ENCODE measurements at places on chromosomes 7 and 10.

DNA sequence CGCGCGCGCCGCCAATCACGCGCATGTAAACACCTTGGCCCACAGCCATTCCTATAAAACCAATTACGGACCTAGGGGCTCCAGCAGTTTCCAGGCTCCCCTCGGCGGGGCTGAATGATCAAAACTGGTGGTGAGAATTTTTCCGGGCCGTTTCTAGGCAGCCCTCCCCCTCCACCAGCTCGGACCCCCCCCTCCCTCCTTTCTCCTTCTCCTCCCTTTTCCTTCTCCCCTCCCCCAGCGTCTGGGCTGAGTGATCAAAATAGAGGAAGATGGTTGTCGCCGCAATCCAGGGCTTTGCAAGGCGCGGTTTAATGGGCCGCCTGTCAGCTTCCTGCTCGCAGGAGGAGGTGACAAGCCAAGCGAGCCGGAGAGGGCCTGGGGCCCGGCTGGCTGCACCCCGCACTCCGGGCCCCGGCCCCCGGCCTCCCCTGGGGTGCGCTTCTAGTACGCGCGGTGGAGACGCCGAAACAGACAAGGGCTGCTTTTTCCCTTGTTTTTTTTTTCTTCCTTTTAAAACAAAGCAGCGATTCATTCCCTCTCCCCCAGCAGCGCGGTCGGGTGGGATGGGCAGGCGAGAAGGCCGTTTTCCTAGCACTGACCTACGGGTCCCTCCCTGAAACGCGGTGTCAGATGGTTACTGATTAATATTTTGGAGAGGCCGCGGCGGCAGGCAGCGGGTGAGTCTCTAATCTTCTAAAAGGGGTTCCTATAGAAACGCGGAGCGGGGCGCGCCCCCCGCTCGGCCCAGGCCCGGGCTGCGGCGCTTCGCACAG is 528 bp upstream of the TNRC18 start:
- peak; percentile 100 for DNase-seq

DNA sequence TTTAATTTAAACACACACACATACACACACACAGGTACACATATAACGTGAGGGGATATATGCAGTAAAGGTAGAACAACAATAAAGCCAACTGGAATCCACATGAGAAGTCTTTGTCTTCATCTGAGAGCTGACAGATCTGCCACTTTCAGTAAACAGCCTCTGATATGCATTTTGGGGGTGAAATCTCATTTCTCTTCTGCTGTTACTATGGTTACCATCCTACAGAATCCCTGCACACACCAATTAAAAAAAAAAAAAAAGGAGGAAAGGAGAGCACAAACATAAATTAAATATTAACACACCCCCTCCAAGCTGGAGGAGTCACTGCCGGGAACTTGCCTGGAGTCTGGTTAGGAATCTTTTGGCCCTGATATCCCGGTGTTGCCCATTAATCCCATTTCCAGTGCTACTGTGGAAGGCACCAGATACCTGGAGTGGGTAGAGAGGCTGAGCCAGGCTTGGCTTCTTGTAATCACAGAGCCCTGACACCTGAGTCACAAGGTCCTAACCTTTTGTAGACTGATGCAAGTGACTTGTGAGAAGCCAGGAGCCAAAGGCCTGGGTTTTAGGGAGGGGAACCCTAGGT is 169.1 kb downstream of the LHFPL3 start:
- DNase-seq, result no peak

GRCh38 chr7:92714767-92715166 is 121.6 kb downstream of the CDK6 start:
- no peak for DNase-seq

DNA sequence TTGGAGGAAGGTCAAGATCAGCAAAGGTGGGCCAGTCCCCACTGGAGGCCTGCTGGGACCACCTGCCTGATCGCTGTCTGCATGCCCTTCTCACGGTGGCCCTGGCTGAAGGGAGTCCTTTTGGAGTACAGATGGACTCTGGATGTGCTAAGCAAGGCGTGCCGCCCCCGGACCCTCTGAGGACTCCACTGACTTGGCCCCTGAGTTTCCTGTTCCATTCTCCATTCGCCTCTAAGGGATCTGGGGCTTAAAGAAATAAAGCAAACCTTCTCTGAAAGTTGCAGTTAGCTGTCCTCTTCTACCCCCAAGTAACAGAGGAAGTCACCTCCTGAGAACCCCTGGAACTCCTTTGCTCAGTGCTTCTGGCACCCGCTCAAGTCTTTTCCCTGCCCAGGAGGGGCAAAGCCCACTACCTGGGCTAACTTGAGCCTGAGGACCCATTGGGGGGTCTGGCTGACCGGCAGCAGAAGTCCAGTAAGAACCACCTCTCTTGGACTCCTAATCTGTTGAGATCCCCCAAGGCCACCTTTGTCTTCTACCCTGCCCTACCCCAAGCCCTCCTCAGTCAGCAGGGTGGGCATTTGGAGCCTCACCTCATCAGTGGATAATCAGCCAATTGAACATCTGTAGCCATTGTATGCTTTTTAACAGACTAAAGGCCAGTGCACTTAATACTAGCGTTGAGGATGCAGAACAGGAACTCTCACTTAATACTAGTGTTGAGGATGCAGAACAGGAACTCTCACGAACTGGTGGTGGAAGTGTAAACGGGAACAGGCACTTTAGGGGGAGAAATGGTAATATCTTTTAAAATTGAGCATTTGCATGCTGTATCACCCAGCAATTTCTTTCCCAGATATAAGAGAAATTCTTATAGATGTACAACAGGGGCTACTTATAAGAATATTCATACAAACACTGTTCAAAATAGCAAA is 2.2 kb downstream of the TBATA start:
- DNase-seq, result no peak

- DNase-seq, result peak; percentile 77
These were observed 29.0 kb downstream of the JAKMIP3 start for GRCh38 chr10:132094581-132095234.

DNA sequence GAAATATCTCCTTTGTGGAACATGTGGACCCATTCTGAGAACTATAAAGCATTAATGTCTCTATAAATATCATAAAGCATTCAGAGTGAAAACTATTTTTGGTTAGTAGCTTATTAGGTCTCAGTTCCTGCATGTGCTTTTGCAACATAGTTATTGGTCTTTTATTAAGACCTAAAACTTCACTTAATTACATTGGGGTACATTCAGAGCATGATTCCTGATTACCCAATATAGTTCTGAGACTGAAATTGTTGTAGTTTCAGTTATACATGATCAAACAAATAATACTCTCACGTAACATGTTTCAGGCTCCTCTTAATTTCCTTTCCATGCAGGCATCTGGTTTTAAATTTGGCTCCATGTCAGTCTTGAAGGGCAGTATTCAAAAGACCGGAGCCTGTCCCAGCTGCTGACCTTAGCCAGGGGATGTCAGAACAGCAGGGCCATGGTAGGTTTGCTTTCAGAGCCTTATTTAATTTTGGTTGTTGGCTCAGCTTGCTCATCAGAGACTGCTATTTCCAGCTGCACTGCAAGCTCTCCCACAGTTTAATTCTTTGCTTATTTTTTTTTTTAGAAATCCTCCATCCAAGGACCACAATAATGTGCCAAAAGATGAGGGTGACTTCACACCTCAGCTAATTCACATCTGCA is 447.8 kb upstream of the FZD8 start:
- no peak for DNase-seq

- peak; percentile 46 for DNase-seq
These were observed 238.8 kb downstream of the ARL4A start for GRCh38 chr7:12926206-12926605.

DNA sequence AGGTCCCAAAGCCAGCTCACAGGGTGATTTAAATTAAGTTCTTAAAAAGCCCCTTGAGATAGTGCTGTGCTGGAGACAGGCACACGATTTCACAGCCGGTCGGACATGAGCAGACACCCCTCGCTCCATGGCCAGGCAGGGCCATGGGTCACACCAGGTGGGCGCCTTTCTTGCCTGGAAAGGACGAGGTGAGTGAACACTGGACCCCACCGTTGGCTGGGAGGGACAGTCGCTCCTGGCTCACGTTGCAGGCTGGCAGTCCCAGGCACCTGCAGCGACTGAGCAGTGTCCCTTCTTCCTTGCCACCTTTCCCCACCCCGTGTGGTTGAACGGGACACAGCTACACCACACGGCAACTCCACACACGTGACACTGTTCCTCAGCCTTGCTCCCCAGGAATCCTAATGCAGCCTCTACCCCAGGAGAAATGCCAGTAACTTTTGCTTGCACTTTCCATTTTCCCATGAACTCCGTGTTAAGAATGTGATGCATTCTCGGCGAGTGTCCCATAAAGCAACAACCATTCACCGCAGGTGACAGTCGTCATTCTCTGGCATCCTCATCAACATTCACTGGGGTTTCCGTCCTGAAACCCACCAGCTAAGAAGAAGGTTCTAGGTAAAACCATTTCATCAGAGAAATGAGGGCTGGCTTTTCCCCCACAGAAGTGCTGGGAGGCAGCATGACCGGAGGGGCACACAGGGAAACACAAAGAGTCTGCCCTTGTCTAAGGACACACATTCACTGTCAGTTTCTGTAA is 217.4 kb downstream of the ZMYND11 start:
- no peak for DNase-seq

DNA sequence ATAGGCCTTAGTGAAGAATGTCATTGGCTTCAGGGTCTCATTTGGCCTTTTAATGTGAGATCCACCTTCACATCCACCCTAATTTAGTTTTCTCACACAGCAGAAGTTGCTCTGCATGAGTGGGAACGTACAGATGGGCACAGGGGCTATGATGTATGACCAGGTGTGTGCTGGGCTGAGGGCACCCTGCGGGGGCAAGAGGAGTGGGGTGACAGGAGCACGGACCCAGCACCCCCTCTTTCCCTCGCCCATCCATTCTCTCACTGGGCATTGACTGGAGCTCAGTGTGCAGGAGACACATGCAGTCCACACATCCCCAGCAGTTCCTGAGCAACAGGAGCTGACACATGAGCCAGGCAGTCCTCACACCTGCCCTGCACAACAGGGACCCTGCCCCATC is 95.1 kb upstream of the PPP2R2D start:
- DNase-seq, result no peak

DNA sequence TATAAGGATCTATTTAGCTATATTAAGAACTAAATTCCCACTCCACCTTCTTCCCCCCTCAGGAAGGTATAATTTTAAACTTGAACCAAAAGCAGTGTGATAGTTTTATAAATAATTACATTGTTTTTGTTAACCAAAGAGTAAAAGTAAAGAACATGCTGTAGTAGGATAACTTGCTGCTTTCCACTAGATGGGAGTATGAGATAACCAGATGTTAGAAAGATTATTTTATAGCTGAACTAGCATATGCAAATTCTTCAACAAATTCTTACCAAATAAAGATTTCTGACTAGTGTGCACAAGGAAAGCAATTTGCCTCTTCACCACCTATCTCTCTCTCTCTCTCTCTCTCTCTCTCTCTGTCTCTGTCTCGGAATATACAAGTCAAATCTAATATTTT is 31.8 kb downstream of the TES start:
- DNase-seq, result no peak

GRCh38 chr7:131281266-131282048 is 46.2 kb upstream of the MKLN1 start:
- DNase-seq, result no peak

- no peak for DNase-seq
These were observed 102.5 kb downstream of the ACTR3B start for GRCh38 chr7:152862006-152862405.

- DNase-seq, result no peak
These were observed 55.9 kb downstream of the SHH start for GRCh38 chr7:155756322-155756721.

DNA sequence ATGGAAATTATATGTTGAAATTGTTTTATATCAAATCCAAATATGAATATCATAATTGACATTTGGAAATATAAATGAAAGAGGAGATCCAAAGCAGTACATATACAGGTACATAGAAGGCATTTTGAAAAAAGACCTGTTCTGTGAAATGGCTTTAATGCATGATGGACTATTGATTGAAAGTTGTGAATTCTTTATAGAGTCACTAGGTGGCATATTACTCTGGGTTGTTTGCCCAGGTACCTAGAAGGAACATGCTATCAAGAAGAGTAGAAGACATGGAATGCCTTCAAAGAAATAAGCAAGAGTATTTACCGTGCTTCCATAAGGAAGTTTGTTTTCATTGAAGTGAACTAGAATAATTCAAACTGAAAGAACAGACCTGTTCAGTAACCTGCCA is 160.0 kb upstream of the ANK3 start:
- DNase-seq, result peak; percentile 60

DNA sequence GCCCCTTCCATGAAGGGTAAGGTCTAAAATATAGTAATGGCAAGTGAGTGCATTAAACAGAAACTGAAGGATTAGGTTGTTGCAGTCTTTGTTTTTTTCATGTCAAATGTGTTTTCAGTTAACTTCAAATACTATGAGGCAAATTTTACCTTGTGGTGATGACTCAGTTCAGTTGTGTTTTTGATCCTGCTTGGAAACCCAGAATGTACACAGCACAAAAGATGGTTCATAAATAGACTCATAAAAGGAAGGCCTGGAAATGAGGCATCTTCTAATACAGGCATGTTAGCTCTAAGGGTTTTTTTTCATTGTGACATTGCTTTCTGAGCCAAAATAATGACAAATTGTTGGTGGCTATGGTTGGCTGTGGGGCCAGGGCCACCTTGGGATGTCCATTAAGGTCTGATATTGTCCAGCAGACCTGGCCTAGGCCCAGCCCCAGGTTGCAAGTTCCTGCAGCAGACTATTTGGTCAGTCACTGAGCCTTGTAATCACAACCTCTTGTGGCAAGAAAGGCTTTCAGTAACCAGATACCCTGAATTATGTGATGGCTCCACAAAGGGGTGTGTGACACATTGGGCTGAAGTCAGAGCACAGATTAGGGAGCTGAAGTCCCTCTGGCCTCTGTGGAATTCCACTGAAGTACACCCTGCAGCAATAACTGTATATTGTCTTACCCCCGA is 69.0 kb upstream of the SAMD8 start:
- peak; percentile 59 for DNase-seq

GRCh38 chr7:34406848-34407530 is 251.0 kb upstream of the NPSR1 start:
- DNase-seq, result no peak

GRCh38 chr10:75779276-75779675 is 347.9 kb downstream of the LRMDA start:
- no peak for DNase-seq

DNA sequence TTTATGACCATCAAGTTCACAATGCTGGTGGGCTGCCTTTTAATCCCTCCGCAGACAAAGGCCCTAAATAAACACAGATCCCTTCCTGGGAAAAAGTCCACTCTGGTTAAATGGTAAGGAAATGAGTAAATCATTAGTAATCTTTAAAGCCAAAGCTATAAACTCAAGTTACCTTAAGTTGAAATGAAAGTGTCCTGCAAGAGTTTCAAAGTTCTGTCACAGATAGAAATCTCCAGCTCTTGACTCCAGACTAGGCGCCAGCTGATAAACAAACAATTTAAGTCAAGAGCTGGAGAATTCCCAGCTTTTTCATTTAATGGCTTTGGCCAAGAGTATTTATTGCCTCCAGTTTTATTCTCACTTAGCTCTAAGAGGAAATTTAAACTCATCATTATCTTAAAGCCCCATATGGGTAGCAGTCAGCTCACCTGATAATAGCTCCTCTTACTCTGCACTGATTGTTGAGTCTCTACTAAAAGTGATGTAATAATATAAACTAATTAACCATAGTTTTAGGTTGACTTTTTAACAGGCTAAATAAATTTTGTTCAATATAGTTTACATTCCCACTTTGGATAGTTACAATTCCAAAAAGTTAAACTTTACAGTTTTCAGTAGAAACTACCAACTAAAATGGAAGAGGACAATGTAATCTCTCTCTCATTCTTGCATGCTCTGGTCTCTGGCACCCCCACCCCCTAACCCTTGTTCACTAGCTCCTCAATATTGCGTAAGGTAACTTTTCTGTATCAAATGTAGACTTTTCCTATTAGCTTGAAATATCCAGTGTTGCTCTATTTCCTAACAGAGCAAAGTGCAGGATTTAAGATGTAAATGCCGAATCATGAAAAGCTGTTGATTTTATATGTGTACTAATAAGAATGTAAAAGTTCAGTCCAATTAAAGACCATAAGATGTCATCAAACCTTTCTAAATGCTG is 56.1 kb downstream of the HIBADH start:
- DNase-seq, result peak; percentile 87
